Naive thymus-derived CD4-positive, alpha-beta T cell (primary cell): ENCODE measurements at places on chromosomes 4 and X.

- no peak for DNase-seq
- no peak overlapping the region for H3K4me3 ChIP-seq
- H3K36me3 ChIP-seq: no peaks in the 10 kb centered on the region
- H3K27me3 ChIP-seq: no peaks in the 10 kb centered on the region
- H3K27ac ChIP-seq: no peak overlapping the region
- no peaks in the 10 kb centered on the region for H3K4me1 ChIP-seq
These were observed 66.4 kb downstream of the DIPK2B start for GRCh38 chrX:45134315-45134731.

- no peak overlapping the region for H3K4me3 ChIP-seq
- DNase-seq: no peak
- H3K4me1 ChIP-seq: no peaks in the 10 kb centered on the region
- H3K27ac ChIP-seq: no peak overlapping the region
These were observed 13.9 kb downstream of the ANAPC10 start for GRCh38 chr4:145083891-145084605.

DNA sequence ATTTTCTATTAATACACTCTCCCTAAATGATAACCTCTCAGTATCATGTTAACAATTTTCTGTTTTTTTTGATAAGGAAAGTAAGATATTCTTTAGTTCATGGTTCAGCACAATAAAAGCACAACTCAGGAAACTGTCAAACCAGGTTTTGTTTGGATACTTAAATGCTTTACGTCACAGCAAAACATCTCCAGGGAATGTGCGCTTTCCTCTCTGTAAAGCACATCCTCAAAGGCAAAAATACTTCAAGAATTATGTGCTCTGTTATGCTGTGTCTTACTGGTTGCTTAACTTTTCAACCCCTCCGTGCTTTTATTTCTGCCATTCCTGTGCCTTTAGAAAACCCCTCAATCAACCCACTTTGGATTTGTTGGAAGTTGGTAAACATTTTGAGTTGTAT lies 27.8 kb downstream of the SNX25 start:
- no peaks in the 10 kb centered on the region for H3K4me1 ChIP-seq
- DNase-seq: no peak
- H3K27ac ChIP-seq: no peak overlapping the region

- H3K4me1 ChIP-seq: no peaks in the 10 kb centered on the region
- DNase-seq: no peak
- H3K27ac ChIP-seq: no peak overlapping the region
These were observed 88.0 kb upstream of the CBR4 start for GRCh38 chr4:169098054-169098497.

GRCh38 chr4:101141855-101142254 lies 205.5 kb downstream of the PPP3CA start:
- DNase-seq: no peak
- no peaks in the 10 kb centered on the region for H3K4me1 ChIP-seq
- no peak overlapping the region for H3K4me3 ChIP-seq
- H3K27ac ChIP-seq: no peak overlapping the region

DNA sequence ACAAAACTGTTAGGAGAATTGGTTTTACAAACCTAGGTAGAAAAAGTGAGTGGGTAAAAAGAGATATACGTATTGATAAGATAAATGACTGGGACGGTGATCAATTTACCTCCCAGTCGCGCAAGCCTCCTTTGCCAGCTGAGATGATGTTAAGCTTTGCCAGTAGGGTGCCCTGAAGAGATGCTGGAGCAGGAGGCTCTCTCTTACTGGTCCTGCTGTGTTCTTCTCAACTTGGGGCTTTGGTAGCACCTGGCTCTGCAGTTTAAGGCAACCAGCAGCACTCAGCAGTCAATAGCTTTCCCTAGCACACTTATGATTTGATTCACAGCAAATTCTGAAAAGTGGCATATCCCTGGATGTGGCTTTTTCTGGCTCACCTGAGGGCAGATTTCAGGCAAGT lies 1461.7 kb downstream of the ADGRL3 start:
- no peak for DNase-seq
- no peak overlapping the region for H3K27ac ChIP-seq

- H3K27ac ChIP-seq: no peak overlapping the region
- no peak overlapping the region for H3K4me3 ChIP-seq
- no peaks in the 10 kb centered on the region for H3K36me3 ChIP-seq
- H3K4me1 ChIP-seq: no peaks in the 10 kb centered on the region
These were observed 33.2 kb upstream of the SLC9A7 start for GRCh38 chrX:46791927-46792809.

- H3K4me3 ChIP-seq: no peak overlapping the region
- H3K27me3 ChIP-seq: no peaks in the 10 kb centered on the region
- no peak for DNase-seq
- no peaks in the 10 kb centered on the region for H3K36me3 ChIP-seq
- peaks cover 7% of the 10 kb centered on the region for H3K4me1 ChIP-seq
These were observed 27.4 kb downstream of the GAB1 start for GRCh38 chr4:143364063-143364462.

DNA sequence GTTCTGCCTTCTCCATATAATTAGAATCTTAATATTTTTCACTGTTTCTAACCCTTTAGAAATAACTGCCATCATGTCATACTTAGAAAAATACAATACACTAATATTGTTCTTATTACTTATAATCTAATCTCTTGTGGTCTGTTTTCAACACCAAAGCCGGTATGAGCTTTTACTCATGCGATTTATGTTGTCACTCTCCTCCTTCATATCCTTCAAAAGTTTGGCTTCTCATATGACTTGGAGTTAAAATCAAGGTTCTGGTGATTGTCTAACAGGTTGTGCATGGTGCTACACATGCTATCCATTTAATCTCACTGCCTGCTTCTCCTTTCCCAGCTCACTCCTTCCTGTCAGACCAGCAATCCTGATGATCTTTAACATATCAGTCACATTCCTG lies 1392.9 kb downstream of the ARAP2 start:
- H3K4me1 ChIP-seq: no peaks in the 10 kb centered on the region
- DNase-seq: no peak
- no peak overlapping the region for H3K27ac ChIP-seq
- H3K4me3 ChIP-seq: no peak overlapping the region
- no peaks in the 10 kb centered on the region for H3K36me3 ChIP-seq

DNA sequence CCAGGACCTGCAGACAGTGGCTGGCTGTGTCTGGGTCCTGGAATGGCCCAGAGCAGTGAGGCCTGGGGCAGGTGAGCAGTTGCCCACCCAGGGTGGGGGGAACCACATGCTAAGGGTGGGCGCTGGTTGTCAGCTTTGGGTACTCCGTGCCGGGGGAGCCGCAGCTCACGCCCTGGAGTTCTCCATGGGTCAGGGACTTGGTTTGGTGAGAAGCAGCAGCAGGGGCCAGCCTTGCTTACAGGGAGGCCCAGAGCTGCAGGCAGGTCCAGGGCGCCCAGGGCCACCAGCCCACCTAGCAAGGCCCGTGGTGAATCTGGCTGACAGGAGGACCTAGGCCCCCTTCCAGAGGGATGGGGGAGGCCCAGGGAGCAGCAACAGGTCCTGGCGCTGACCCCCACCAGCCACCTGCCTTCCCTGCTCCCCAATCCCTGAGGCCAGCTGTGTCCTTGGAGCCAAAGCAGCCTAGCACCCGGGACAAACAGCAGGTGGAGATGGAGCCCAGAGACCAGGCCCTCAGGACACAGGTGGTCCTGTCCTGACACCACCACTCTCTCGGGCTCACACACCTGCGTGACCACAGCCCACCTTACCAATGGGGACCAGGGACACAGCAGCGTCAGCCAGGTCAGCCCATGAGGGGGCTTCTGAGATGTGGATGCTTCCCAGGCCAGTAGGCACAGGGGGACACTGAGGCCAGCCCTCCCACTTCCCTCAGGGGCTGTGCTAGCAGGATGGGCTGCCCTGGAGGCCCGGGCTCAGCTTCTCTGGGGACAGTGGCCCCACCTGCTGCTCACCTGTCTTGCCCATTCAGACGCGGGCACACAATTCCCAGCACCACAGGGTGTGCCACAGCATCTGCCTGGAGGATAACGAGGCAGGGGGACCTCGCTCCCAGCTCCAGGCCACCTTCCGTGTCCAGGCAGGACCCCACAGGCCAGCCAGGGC lies 3.5 kb downstream of the MXD4 start:
- H3K27me3 ChIP-seq: no peaks in the 10 kb centered on the region
- H3K4me1 ChIP-seq: peaks cover 23% of the 10 kb centered on the region
- H3K27ac ChIP-seq: no peak overlapping the region

DNA sequence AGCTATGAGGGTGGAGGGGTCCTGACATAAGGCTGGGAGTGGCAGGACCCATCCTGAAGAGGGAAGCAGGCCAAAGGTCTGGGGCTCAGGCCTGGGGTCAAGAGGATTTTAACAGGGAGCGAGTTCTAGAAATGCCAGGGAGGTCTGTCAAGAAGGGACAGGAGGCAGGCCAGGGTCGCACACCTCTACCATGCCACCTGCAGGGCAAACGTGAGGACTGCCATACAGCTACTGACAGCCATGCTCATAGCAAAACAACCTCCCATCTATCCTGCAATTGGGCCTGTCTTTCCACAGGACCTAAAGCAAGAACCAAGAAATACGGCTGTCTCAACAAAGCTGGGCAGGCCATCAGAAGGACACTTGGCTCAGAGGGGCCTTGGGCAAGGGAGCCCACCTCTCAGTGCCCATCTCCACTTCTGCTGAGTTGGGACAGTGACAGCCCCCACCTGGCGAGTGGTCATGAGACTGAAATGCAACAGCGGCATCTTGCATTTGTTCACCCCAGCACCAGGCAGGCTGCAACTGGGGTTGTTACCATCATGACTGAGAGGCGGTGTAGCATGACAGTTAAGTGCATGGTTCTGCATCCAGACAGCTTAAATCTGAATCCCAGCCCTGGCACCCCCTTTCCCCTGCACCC lies 92.7 kb downstream of the WFS1 start:
- H3K4me3 ChIP-seq: no peak overlapping the region
- no peaks in the 10 kb centered on the region for H3K27me3 ChIP-seq
- DNase-seq: no peak
- no peaks in the 10 kb centered on the region for H3K4me1 ChIP-seq

- no peak overlapping the region for H3K4me3 ChIP-seq
- no peaks in the 10 kb centered on the region for H3K27me3 ChIP-seq
- no peak overlapping the region for H3K27ac ChIP-seq
- peak; percentile 11 for DNase-seq
These were observed 22.8 kb upstream of the PDE6B start for GRCh38 chr4:602559-602942.

GRCh38 chr4:181272422-181272821 lies 970.8 kb upstream of the TENM3 start:
- H3K27me3 ChIP-seq: no peaks in the 10 kb centered on the region
- no peaks in the 10 kb centered on the region for H3K4me1 ChIP-seq
- H3K27ac ChIP-seq: no peak overlapping the region
- H3K36me3 ChIP-seq: no peaks in the 10 kb centered on the region
- H3K4me3 ChIP-seq: no peak overlapping the region

DNA sequence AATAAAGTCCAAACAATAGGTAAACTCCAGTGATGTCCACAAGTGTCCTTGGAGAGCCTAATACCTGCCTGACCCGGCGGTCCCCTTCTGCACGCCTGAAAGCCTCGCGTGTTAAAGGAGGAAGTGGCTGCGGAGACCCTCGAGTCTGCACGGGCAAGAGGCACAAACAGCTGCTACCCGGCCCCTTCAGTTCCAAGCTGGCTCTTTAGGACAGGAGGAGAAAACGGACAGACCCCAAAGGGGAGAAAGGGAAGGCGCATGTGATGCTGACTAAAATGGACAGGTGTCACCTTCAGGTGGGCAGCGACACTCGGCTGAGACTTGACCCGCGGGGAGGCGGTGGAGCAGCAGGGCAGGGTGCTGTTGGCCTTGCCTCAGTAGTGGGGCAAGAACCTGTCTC lies 102.7 kb upstream of the TENM3 start:
- no peak overlapping the region for H3K27ac ChIP-seq
- DNase-seq: no peak
- H3K4me1 ChIP-seq: no peaks in the 10 kb centered on the region
- peaks cover 6% of the 10 kb centered on the region for H3K27me3 ChIP-seq
- no peaks in the 10 kb centered on the region for H3K36me3 ChIP-seq

DNA sequence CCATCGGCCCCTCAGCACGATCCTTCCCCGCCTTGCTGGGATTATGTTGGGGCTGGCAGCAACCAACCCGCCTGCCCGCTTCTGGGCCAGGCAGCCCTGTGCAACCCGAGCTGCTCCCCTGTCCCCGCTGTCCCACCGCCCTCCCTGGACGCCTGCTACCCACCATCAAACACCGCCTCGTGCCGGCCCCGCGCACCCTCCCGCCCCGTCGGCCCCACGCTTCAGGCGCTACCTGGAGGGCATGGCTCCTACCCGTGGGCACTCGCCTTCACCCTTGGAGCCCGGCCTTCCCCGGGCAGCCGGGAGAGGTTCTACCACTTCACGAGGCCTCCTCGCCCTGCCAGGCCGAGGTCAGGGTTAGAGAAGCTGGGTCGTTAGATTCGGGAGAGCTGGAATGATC lies 37.0 kb downstream of the TKTL1 start:
- no peaks in the 10 kb centered on the region for H3K27me3 ChIP-seq
- H3K36me3 ChIP-seq: no peaks in the 10 kb centered on the region
- no peak for DNase-seq
- H3K4me3 ChIP-seq: no peak overlapping the region
- H3K4me1 ChIP-seq: peaks cover 27% of the 10 kb centered on the region

GRCh38 chrX:136147315-136147901 lies at the start of gene FHL1:
TSS of gene FHL1 (plus strand) at chrX:136147533.
- peak; percentile 12 for DNase-seq
- H3K36me3 ChIP-seq: no peaks in the 10 kb centered on the region
- peak within 1 kb of the TSS; percentile 56 for H3K27ac ChIP-seq
- peaks cover 17% of the 10 kb centered on the region for H3K4me1 ChIP-seq

DNA sequence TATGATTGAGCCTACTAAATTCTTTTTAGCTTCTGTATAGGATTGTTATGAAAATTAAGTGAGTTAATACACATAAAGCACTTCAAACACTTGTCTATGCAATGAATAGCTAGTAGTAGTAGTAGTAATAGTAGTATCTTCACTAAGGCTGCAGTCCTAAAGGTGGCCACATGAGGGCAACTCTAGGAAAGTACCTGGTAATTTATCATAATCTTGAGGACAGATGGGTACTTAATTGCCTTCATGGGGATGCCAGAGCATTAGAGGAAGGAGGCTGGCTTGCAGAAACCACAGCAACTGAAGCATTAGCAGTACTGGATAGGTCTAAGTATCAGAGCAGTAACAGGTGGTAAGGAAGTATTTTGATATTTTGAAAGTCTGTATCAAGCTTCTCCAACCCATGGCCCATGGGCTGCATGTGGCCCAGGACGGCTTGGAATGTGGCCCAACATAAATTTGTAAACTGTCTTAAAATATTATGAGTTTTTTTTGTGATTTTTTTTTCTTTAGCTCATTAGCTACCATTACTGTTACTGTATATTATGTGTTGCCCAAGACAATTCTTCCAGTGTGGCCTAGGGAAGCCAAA lies 17.3 kb downstream of the NIPAL1 start:
- H3K36me3 ChIP-seq: no peaks in the 10 kb centered on the region
- no peak overlapping the region for H3K4me3 ChIP-seq
- no peaks in the 10 kb centered on the region for H3K27me3 ChIP-seq

- peaks cover 4% of the 10 kb centered on the region for H3K36me3 ChIP-seq
- no peak for DNase-seq
- H3K4me3 ChIP-seq: no peak overlapping the region
- peaks cover 4% of the 10 kb centered on the region for H3K4me1 ChIP-seq
- H3K27ac ChIP-seq: no peak overlapping the region
These were observed 6.9 kb upstream of the MSANTD1 start for GRCh38 chr4:3241898-3242524.

GRCh38 chr4:88757776-88758175 lies 60.1 kb upstream of the NAP1L5 start:
- DNase-seq: no peak
- no peak overlapping the region for H3K4me3 ChIP-seq
- H3K36me3 ChIP-seq: peaks cover 30% of the 10 kb centered on the region
